Activated CD4-positive, alpha-beta T cell treated with anti-CD3 and anti-CD28 coated beads, Interleukin-2, Interleukin-4, amounts not matched to agents 100 ng/mL and 50 ng/mL, durations not matched to agents 16 hours and 8 hours (primary cell): ENCODE measurements at places on chromosomes 6 and 20.

DNA sequence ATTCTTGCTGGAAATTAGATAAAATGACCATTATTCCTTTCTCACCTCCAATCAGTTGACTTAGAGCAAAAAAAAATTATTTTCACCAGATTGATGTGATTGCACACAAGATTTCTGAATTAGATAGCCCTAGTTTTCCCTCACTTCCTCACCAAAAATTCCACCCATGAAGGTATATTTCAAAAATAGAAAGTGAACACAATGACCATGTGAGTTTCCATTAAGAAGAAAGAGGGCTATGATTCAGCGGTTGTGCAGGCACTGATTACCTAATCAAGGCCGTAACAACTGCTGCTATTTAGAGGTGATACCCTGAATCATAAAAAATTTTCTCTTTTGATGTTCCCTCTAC is 19.5 kb upstream of the RALGAPA2 start:
- no peak for DNase-seq

DNA sequence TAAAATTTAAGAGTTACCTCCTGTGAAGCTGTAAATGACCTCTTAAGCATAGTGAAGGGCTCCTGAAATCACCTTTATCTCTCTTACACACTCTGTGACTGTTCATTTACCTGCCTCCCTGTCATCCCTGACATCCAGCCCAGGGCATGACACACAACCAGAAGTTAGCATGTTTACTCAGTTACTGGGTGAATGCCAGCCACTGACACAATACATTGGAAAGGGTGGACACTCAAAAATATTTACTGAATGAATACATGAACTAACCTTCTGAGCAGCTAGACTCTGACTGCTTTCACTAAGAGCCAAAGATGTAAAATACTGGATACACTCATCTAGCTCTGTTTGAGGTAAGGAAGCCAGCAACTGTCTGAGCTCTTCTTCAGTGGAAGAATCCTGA is 25.3 kb downstream of the SERAC1 start:
- no peak for DNase-seq

GRCh38 chr6:41489120-41489851 is 56.9 kb upstream of the FOXP4 start:
- no peak for DNase-seq

DNA sequence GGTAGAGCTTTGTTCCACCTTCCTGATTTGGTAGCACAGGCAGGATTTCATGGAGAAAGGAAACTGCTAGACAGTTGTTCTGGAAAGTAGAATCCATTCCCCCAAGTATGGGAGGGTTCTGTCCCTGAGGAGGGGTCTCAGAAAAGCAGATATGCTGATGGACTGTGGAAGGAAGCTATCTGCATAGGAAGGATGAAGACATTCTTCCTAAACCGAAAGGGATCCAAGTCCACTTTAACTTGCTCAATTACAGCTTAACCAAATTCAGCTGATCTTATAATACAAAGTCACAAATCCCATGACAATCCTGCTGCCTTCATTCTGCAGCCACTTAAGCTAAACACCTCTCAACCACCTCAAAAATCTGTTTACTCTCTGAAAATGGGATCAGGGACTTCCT is 2.6 kb downstream of the MAN1A1 start:
- DNase-seq = no peak
